ENCODE measurements at places on chromosomes 11 and 22.

DNA sequence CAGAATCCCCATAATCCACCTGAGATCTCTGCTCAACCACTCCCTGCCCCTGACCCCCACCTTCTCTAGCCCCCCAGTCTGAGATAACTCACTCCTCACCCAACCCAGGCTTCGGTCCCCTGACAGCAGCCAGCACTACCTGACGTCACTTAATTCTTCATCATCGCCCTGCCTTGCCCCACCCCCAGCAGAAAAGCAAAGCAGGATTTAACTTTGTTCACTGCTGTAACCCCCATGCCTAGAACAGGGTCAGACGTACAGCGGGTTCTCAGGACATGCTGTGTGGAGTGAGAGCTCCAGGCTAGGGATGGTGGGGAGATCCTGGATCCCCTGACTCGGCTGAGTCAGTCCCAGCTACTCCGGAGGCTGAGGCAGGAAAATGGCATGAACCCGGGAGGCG lies 45.8 kb downstream of the ELFN2 start:
- DNase-seq = no peak

DNA sequence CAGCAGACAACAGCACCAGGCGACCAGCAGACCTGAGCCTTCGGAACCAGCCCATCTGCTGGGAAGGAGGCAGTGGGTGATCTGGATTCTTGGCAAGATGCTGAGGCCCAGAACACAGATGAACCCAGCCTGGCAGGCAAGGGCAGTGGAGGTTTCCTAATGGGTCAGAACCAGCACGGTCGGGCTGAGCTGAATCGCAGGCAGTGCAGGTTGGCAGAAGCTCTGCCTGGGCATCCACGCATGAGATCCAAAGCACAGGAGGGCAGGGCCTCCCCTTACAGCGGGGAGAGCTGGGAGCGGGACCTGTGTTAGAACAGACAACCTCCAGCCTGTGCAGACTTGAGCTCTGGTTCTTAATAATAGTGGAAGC lies 47.5 kb downstream of the DSCAML1 start:
- DNase-seq = no peak

GRCh38 chr22:41197038-41197972 lies 7.8 kb upstream of the L3MBTL2 start:
- DNase-seq = peak; percentile 77

- DNase-seq = no peak
These were observed 8.9 kb upstream of the DCHS1 start for GRCh38 chr11:6664551-6664950.

DNA sequence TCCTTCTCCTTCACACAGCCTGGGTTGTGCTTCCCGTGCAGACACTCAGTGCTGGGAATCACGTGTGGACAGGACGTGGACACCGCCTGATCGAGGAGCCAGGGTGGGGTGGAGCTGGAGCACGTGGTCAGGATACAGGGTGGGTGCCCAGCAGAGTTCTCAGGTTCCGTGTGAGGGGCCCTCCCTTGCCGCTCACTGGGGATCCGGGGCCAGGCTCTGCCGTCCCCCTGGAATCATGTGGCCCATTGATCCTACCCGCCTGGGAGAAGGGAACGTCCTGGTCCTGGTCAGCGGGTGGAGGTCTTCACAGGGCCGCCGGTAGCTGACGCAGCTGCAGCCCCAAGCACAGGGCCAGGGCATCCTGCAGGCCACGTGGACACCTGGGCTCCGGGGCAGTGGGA lies 397.7 kb downstream of the TBC1D22A start:
- DNase-seq = no peak

GRCh38 chr11:19679952-19680828 lies 32.4 kb upstream of the NAV2 start:
- DNase-seq = no peak

DNA sequence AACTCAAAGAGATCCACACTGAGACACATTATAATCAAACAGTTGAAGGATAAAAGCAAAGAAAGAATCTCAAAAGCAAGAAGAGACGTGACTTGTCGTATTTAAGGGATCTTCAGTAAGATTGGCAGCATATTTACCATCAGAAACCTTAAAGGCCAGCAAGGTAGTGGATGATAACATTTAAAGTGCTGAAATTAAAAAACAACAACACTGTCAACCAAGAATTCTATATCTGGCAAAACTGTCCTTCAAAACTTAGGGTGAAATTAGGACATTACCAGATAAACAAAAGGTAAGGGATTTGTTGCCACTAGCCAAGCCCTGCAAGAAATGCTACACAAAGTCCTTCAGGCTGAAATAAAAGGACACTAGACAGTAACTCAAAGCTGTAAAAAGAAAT lies 11.0 kb upstream of the MUC5B start:
- no peak for DNase-seq

DNA sequence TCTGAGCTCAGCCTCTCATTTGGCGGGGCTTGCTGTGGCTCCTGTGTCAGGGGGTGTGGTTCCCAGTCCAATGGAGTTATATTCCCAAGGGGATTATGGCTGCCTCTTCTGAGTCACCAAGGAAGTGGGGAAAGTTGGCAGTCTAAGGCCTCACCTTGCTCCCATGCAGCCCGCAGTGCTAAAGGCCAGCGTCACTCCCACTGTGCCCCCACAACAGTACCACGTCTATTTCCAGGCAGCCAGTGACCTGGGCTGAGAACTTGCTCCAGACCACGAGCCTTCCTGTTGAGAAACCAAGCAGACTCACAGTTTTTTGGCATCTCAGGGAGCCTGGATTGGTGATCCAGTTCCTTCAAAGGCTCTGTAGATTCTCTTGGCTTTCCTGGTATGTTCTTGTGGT lies 45.6 kb downstream of the OR2AT4 start:
- no peak for DNase-seq

DNA sequence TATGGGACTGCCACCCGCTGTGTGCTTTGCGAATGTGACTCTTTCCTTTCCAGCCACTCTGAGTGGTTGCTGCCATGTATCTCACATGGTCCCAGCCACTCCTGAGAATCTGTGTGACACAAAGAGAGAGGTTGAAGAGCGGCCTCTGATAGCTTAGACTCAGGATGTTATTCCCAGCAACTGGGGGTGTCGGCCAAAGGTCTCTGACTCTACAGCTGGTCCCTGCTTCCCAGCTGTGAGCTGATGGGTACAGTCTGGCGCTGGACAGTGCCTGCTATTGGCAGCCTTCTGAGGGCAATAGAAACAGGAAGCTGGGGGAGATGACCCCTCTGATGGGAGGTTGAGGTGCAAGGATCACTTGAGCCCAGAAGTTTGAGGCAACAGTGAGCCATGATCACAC lies 105.1 kb downstream of the RRAS2 start:
- DNase-seq = no peak

GRCh38 chr11:6443269-6444003 lies 2.6 kb upstream of the HPX start:
- DNase-seq = peak; percentile 20

DNA sequence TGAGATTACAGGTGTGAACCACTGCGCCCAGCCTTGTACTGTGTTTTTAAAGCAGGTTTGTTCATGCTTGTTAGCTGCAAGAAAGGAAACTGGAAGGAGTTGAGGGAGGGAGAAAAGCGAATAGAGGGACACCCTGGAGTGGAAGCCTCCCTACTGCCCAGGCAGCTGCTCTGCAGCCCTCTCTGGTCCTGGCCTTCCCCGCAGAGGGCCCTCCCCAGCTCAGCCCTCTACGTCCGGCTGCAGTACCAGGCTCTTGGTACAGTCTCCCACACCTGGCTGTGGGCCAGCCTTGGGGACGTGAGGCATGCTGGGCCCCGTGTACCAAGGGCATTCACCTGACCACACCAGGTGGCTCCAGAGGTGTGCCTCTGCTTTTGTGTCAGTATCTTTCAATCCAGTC lies 70.8 kb downstream of the MED15 start:
- no peak for DNase-seq

GRCh38 chr22:28899199-28899853 lies 16.0 kb downstream of the ZNRF3 start:
- no peak for DNase-seq

GRCh38 chr11:64870176-64870892 lies 8.1 kb downstream of the EHD1 start:
- DNase-seq = no peak

DNA sequence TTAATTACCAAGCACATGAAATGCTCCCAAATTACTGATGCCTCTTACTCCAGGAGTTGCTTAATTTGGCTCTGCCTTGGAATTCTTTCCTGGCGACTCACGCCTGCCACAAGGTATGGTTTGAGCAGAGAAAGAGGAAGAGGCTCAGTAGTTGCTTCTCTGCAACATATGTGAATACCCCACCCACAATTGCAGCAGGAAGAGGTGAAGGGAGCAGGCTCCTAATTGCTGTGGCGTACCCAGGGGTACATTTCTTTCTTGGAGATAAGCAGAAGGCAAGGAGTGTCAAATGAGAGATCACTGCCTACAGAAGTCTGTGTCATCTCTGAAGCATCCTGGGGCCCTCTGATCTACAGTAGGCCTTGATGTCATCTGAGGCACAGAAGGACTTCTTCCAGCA lies 10.6 kb upstream of the NNMT start:
- DNase-seq = no peak

GRCh38 chr11:17296852-17297559 lies 20.5 kb downstream of the NUCB2 start:
- DNase-seq = no peak

Data from activated T-helper 1 cell treated with Interleukin-2 at 50 U/mL for 16 hours (primary cell).